ENCODE measurements at places on chromosomes 1 and 21.

DNA sequence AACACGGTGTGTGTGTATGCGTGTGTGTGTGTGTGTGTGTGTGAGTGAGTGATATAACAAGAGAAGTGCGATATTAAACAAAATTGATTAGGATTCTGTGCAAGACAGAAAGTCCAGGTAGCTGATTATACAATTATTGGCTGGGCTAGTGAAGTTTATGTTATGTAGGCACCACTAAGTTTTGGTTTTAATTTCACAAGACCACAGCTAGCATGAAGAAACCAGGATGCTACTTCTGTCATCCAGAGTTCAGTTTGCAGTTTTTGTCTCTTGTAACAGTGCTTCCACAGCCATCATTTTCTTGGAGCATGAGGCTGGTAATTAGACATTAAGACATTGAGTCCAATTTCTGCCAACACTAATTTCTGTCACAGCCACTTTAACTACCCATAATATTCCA is 1590.2 kb upstream of the B3GALT2 start:
- DNase-seq = no peak

- no peak for DNase-seq
Measured at GRCh38 chr21:31926498-31926897, 53.7 kb downstream of the HUNK start.

DNA sequence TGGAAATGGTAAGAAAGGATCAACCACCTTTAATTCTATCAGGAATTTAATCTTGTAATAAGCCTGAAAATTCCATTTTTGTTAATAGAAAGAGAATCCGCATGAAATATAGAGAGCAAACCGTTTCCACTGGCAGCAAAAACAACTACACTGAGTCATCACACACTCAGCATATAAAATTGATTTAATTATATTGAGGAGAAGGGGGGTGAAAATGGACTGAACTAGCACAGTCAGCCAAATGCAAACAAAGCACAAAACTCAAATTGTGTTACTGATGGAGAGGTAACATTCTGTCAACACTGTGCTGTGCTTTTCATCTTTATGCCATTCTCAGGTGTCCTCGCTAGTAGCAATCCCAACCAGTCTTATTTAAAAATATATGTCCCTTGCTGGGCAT is 1583.9 kb downstream of the MRPL39 start:
- no peak for DNase-seq

GRCh38 chr21:32427958-32428623 is 15.6 kb downstream of the EVA1C start:
- no peak for DNase-seq

DNA sequence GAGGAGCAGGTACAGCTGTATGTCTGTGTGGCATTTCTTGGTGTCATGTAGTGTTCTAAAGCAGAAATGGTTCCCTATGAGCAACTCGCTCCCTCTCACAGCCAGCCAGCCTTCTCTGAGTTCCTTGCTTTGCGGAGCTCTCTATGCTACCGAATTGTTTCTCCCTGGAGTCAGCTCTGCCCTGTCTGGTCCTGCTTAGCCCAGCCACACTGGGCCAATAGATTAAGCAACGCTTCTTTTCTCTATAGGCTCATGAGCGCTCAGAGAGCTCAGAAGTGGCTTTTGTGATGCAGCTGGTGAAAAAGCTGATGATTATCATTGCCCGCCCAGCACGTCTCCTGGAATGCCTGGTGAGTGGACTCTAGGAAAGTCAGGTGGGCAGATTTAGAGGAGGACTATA is 113.1 kb downstream of the PIK3R3 start:
- no peak for DNase-seq

DNA sequence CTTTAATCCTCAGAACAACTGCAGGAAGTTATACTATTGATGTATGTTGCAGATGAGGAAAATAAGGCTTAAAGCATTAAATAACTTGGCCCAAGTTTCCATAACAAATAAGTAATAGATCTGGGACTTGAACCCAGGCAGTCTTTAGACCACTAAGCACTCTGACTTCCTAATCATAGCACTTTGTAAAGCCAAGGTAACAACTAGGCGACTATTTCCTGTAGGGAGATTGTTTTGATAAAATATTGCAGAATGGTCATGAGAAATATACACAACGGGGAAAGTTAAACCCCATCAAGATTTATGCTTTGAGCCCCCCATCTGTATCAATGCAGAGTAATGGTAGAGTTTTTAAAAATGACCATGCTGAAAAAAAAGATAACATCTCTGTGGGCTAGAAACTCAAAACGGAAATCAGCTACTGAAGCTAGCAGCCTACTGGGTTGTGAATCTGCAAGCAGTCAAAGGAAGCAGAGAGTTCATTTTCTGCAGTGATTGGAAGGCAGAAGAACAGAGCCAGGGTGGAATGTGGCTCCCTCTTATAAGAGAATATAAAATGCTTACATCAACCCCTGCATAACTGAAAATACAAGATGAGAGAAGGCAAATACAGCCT is 111.2 kb upstream of the OLIG2 start:
- no peak for DNase-seq

DNA sequence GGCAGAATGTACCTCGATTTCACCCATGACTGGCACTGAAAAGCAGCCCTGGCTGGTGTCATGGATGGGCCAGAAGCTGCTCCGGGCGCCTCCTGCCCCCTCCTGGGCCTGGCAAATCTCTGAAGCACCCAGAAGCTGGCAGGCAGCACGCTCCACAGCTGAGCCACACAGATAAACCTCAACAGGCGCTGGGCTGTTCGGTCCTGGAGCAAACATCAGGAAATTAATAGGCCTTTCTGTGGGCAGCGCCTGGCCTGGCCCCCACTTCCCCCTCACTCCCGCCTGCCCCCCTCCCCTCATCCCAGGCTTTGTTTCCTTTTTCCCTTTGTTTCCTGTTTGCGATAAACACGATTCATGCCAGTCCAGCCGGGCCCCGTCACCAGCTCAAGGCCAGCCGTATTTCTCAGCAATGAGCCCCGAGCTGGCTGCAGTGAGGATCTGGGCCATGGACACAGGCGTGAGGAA is 20.1 kb upstream of the DISP3 start:
- no peak for DNase-seq

- no peak for DNase-seq
Measured at GRCh38 chr1:175118375-175119367, 51.0 kb downstream of the TNN start.

- no peak for DNase-seq
Measured at GRCh38 chr21:32565856-32566465, 19.4 kb downstream of the TCP10L start.

- no peak for DNase-seq
Measured at GRCh38 chr1:53135735-53136114, 6.7 kb downstream of the SLC1A7 start.

GRCh38 chr1:209787551-209787950 is 3.2 kb upstream of the C1orf74 start:
- DNase-seq = peak; percentile 76

- DNase-seq = no peak
Measured at GRCh38 chr1:208465786-208466590, 221.8 kb upstream of the PLXNA2 start.

- no peak for DNase-seq
Measured at GRCh38 chr1:209622841-209623829, 29.1 kb downstream of the LAMB3 start.

- DNase-seq = peak; percentile 90
Measured at GRCh38 chr1:43858324-43858723, 75.3 kb upstream of the ARTN start.

DNA sequence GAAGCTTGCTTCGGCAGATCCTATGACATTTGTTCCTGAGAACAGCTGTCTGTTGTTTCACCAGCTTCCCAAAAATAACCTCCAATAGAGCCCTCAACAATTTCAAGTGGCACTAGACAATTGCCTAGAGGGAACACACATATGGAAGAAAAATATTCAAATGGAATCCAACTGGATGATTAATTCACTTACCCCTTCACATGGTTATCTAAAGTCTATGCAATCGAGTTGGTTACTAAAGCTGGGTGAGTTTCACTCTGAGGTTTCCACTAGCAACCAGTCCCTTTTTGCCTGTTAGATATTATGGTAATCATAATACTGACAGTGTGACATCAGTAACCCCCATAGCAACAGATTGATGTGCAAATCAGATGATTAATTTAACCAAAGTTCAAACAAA is at the start of gene LEMD1:
Gene LEMD1 (minus strand): TSS at position 259 of the 400 bp plus-strand sequence. CDS start 1,520 bp downstream, outside the sequence.
- no peak for DNase-seq

DNA sequence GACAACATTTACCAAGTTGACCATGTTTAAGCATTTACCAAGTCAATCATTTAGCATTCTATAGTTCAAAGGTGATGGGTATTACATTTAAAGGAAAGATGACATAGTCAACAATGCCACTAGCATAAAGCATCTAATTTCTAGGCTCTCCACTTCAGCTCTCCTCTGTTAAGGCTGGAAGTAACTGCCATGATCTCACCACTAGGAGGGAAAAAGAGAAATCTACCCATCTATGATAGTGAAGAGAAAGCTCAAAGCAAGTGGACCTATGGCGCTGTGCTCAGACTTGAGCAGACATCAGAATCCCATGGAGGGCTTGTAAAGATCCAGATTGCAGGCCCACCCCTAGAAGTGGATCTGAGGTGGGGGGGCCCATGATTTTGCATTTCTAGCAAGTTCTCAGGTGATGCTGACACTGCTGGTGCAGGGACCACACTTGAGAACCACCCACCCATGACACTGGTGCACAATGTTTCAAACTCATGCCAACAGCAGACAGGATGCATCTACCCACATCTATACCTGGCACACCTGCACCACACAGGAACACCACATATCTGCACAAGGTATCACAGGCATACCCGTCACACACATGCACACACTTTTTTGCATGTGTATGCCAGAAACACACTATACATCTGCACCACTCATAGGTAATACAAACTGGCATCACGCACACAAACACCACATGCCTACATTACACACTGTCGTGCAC is 392.9 kb upstream of the RUNX1 start:
- DNase-seq = no peak

- DNase-seq = no peak
Measured at GRCh38 chr1:81217058-81217457, 583.7 kb upstream of the ADGRL2 start.

DNA sequence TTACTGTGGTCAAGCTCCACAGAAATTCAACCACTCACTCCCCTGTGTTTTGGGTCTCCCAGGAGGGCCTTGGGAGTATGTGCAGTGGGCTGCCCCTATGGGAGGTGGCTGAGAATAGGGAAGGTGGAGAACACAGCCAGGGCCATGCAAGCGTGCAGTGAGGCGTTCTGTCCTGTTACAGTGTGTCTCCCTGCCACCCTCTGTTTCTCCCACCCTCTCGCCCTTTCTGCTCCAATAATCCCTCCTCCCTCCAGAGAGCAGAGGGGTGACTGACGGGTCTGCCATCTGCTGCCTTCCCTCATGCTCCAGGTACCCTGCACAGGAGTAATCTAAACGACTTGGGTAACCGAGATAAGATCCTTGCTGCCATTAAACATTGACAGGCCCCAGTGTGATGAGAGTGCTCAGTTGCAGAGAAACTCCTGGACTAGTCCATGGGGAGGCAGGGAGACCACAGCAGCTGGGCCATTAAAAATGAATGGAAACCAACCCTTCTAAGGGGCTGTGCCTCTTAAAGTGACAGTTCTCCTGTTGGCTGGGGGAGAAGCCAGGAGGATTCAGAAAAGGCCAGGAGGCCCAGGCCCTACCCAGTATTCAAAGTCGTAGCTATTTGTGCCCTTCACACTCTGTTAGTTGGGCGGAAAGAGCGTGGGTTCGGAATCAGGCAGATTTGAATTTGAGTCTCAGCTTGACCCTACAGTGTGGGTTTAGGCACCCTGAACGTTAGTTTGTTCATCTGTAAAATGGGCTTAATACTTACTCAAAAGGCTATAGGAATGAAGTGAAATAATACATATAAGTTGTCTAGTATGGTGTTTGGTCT is 22.4 kb upstream of the BTG2 start:
- peak; percentile 53 for DNase-seq

GRCh38 chr1:183101841-183102276 is 78.6 kb downstream of the LAMC1 start:
- no peak for DNase-seq

DNA sequence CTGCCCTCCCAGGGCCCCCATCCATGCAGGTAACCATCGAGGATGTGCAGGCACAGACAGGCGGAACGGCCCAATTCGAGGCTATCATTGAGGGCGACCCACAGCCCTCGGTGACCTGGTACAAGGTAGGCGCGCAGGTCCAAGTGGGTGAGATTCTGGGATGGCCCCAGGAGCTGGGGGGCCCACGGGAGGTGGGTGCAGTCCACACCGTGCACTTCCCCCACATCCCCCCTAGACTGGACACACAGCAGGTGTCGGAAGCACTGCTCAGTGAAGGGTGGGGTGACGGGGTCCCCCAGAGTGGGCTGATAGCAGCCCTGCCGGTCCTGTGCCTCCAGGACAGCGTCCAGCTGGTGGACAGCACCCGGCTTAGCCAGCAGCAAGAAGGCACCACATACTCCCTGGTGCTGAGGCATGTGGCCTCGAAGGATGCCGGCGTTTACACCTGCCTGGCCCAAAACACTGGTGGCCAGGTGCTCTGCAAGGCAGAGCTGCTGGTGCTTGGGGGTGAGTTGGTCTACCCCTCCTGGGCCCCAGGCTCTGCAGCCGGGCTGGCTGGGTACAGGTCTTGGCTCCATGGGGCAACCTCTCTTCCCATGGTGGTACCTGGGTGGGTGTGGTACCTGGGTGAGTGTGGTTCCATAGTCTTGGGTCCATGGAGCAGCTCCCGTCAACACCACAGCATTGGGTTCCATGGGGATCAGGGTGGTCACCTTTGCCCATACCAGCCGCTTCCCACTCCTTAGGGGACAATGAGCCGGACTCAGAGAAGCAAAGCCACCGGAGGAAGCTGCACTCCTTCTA is 40.4 kb downstream of the TRIM11 start:
- DNase-seq = no peak

GRCh38 chr1:40985161-40985560 is 5.7 kb downstream of the CTPS1 start:
- no peak for DNase-seq

DNA sequence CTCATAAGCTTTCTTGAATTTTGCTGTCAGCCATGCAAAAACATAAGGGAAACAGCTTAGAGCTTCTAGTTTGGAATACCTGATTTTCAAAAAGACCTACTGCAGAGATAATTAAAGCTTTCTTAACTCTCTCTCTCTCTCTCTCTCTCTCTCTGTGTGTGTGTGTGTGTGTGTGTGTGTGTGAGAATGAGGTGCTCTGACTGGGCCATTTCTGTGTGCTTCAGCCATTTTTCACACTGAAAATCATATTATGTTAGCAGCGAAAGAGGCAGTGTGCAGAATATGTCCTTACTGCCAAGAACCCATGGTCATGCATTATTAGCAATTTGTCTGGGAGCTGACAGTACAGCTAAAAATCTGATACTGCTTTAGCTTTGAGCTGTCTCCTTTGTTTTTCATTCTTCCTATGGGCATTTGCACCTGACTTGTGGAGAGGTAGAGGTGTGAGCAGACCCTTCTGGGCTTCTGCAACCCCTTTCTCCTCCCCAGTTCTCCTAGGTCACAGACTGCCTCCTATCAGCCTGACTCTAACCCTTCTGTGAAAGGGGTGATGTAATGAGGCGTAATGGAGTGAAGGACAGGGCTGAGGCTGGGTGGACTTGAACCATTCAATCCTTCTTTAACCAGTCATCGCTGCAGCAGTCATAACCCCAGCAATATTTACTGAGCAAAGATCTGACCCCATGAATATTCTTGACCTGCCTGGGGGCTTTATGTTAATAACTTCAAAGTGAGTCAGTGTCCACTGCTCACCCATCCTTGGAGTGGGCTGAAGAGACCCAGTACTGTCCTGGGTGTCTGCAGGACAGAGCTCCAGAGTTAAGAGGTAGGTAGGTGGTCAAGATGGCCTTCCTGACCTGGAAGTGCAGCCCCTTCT is 61.2 kb downstream of the SYT6 start:
- DNase-seq = no peak

GRCh38 chr1:221478050-221478949 is 263.6 kb downstream of the DUSP10 start:
- peak; percentile 67 for DNase-seq

GRCh38 chr21:37088186-37088735 is 15.2 kb downstream of the TTC3 start:
- no peak for DNase-seq

- no peak for DNase-seq
Measured at GRCh38 chr1:54238353-54239034, 38.5 kb downstream of the MRPL37 start.
